Foreskin fibroblast (primary cell): ENCODE measurements at places on chromosomes 7 and 10.

- peak; percentile 71 for DNase-seq
Measured at GRCh38 chr10:44801383-44802327, 109.5 kb upstream of the TMEM72 start.

DNA sequence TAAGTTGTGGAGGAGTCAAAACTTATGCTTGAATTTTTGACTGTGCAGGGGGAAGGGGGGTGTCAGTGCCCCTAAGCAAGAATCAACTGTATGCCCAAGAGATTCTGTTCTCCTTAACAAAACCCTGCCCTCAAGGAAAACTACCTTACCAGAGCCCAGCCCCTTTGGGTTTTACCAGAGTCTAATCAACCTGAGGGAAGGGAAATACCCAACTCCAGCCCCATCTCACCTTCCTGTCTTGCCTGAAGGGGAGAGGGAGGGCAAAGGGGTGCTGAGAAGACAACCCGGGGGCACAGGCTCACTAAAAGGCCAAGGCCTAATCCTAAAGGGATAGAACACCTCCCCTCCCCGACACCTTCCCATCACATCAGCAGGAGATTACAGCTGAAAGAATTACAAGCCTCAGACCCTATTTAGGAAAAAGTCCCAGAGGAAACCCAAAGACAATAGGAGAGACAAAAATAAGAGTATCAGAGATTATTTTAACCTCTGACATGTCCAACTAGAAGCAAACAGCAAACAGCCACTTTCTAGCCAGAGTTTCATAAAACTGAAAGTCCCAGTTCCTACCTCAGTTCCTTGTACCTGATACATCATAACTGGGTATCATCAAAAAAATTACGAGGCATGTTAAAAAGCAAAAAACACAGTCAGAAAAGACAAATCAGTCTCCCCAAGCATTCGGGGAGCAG lies 26.8 kb upstream of the C7orf33 start:
- no peak for DNase-seq

- no peak for DNase-seq
Measured at GRCh38 chr7:46581268-46581667, 660.2 kb upstream of the IGFBP3 start.

- no peak for DNase-seq
Measured at GRCh38 chr10:13661256-13661655, 74.5 kb downstream of the PRPF18 start.

DNA sequence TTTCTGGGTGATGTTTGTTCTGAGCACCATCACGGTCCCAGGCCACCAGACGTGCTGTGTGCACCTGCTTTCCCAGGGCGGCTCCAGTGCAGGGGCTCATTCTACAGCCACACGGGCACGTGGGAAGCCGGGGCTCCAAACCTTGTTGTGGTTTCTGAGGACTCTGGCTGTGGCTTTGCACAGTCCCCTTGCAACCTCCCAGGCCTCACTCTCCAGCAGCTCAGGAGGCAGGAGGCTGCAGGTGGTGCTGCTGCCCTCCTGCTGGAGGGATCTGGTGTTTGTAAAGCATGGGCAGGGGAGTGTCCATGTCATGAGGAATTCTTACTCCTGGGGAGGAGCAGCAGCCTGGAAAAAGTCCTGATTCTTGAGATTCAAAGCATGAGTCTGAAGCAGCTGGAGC lies 54.3 kb downstream of the INSYN2A start:
- DNase-seq = no peak

GRCh38 chr7:38903057-38903456 lies 5.9 kb downstream of the VPS41 start:
- DNase-seq = no peak

DNA sequence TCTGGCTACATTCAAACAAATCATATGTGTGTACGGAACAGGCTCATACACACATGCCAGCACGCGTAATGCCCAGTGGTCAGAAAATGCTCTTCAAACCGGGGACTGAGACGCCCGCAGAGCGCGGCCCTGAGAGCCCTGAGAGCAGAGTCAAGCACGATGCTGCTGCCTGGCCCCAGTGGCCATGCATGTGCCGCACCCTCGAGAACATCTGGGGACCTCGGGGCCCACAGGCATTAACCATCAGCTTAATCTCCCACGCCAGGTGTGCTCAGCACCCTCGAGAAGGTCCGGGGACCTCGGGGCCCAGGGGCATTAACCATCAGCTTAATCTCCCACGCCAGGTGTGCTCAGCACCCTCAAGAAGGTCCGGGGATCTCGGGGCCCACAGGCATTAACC lies 163.1 kb downstream of the PTPRN2 start:
- no peak for DNase-seq

- peak; percentile 63 for DNase-seq
Measured at GRCh38 chr7:129332254-129333035, 101.8 kb upstream of the STRIP2 start.

DNA sequence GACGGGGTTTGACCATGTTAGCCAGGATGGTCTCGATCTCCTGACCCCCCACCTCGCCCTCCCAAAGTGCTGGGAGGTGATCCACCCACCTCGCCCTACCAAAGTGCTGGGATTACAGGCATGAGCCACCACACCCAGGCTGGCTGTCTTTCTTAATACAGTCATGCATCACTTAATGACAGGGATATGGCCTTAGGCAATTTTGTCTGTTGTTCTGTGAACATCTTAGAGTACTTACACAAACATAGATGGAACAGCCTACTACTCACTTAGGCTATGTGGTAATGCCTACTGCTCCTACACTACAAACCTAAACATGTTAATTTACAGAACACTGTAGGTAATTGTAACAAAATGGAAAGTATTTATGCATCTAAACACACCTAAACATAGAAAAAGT lies 106.6 kb upstream of the KCNMA1 start:
- DNase-seq = peak; percentile 59

DNA sequence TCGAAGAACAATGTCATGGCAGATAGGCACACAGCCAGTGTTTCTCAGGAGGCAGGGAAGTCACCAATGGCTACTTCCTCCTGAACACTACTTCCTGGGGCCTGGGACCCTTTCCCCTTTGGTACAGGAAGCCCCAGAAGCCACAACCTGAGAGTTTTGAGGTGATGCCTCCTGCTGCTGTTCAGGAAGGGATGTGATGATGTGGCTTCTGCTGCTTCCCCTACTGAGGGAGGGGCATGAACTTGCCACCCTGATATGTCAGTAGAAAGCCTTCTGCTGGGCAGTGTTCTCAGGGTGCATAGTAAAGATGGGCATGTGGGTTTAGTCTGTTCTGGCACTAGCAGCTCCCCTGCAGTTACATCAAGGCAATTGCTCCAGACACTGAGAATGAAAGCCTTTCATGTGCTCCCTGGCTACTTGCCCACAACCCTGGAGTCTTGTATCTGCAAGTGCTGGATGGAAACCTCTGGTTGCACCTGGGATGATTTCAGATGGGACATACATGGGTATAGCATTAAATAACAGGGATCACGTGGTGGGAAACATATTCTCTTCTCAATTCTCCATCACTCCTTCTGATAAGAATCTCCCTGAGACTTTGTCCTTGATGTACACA lies 69.3 kb downstream of the ADRA2A start:
- DNase-seq = no peak

GRCh38 chr7:88759230-88760135 lies at the start of gene ZNF804B:
ZNF804B (plus strand) TSS chr7:88759700; CDS start chr7:88759977, 277 bp downstream.
- no peak for DNase-seq

DNA sequence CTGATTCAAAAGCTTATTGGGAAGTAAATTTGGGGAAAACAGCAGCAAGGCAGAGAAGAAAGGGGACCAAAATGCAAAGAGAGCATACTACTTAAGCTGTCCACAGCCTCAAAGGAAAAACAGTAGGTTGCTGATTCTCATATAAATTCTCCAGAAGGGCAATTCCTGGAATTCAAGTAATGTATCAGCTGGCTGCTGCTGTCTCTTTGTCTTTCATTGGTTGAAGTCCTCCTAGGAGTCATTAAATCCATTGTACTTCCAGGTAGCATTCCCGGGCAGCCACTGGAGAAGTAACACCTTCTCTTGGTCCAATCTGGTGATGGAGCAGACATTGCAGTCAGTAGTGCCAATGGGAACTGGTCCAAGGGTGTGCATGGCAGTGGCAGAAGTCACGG lies 22.7 kb downstream of the BET1 start:
- DNase-seq = no peak
